ENCODE measurements at places on chromosomes 16 and 17. TPM values are rescaled to one million over a fixed set of nuclear protein-coding genes. Genes with fewer than 3 reads are reported as not detected.

DNA sequence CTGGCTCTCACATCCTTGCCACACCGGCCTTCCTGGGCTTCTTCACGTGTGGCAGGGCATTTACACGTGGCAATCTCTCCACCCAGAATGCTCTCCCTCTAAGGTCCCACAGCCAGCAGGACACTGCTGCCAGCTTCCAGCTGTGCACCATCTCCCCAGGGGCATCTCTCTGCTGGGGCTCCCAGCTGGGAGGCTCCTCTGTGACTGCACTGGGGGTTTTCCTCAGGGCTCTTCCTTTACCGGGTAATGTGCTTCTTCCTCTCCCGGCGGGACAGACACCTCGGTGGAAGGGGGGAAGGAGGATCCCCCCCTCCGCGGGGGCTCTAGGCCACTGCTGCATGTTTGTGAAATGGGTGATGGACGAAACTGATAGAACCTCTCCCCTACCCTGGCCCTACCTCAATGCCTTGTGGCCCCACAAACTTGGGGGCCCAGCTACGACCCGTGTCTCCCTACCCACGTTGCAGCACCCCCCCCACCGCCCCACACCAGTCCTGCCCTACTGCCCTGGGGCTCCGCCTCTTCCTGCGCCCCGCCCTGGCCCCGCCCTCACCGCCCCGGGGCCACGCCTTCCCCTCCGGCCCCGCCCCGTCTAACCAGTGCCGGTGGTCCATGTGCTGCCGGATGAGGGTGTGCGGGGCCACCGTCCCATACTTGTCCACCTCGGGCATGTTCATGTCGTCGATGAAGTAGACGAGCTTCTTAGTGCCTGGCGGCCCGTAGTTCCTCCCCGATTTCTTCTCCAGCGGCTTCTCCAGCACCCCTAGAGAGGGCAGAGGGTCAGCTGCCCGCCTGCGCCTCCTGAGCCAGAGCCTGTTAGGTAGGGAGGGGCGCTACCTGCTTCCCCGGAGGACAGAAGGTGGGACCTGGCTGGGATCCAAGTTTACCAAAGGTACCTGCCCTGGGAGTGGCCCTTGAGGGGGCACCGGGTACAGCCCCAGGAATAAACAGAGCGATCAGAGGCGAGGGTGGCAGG is 92.6 kb downstream of the DNAH17 start:
- DNase-seq, result no peak

GRCh38 chr16:31466381-31466841 is 5.5 kb upstream of the TGFB1I1 start:
- no peak for DNase-seq

GRCh38 chr16:17802571-17802970 is 331.8 kb upstream of the XYLT1 start:
- DNase-seq, result no peak

DNA sequence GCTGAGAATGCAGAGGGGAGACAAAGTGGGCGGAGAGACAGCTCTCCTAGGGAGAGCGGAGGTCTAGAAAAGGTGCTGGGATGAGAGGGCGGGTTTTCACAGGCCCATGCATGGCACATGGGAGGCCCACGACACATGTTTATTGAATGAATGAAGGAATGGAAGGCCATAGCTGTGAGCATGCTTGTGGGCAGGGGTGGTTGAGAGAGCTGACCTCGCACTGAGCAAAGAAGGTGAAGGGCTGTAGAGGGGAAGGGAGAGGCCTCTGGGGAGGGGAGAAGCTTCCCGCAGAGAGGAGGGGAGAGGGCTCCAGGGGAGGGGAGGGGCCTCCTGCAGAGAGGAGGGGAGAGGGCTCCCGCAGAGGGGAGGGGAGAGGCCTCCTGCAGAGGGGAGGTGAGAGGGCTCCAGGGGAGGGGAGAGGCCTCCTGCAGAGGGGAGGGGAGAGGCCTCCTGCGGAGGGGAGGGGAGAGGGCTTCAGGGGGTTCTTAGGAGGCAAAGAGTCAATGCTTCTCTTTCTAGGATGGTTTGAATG is 27.3 kb downstream of the SDK2 start:
- DNase-seq, result no peak

DNA sequence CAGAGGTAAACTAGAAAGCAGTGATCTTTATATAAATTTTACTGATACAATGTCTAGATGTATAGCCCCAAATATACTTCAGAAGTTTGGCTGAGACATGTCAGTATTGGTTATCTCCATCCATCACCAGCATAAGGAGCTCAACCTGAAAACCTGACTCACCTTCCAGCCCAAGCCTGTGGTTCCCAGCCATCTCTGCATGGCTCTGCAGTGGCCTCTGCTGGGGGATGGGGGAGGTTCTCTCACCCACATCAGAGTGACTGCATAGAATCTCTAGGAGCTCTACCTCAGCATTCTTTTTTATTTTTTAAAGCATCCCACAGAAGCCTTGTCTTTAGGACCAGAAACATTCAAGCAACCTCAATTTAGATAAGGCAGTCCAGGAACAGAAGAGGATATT is 27.3 kb downstream of the USP7 start:
- no peak for DNase-seq

- no peak for DNase-seq
Measured at GRCh38 chr16:7013990-7014389, 318.7 kb upstream of the RBFOX1 start.

GRCh38 chr16:65576631-65577030 is 454.8 kb upstream of the CDH11 start:
- peak; percentile 78 for DNase-seq

Gene PRKCB
- 12.1 TPM for total RNA-seq

DNA sequence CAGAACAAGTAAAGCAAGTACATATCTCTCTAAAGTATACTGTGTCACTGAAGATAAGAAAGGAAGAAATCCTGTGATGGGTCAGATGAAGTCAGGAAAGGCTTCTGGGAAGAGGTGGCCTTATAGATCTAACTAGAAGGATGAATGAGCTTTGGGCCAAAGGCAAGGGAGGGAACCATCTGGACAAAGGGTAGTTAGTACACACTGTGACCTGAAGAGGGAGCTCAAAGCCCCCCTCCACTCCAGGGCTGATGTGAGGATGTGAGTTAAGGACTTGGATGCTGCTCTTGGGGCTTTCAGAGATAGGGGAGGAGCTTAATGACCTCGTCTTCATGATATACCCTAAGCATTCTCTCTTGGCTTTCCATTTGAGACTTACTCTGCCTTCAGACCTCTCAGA is 185.3 kb upstream of the CACNG3 start:
- peak; percentile 75 for DNase-seq
